Tracheal epithelial cell (primary cell): ENCODE measurements at places on chromosomes 5 and 9. TPM values are rescaled to one million over a fixed set of nuclear protein-coding genes. Genes with fewer than 3 reads are reported as not detected.

Gene TMC1
- not detected in 2 replicates for total RNA-seq

Gene LCN15
- under 0.01 TPM in 1 of 2 replicates, not detected in the other for total RNA-seq

Gene PCDHB2
- 0.43 and 1.4 TPM in 2 replicates for total RNA-seq

Gene TMEM215
- total RNA-seq: under 0.01 TPM in 1 of 2 replicates, not detected in the other

Gene STARD4
- total RNA-seq: 80.2 and 135 TPM in 2 replicates

Gene NTRK2
- under 0.01 TPM in 1 of 2 replicates, not detected in the other for total RNA-seq
